ENCODE measurements at places on chromosomes 4 and X.

DNA sequence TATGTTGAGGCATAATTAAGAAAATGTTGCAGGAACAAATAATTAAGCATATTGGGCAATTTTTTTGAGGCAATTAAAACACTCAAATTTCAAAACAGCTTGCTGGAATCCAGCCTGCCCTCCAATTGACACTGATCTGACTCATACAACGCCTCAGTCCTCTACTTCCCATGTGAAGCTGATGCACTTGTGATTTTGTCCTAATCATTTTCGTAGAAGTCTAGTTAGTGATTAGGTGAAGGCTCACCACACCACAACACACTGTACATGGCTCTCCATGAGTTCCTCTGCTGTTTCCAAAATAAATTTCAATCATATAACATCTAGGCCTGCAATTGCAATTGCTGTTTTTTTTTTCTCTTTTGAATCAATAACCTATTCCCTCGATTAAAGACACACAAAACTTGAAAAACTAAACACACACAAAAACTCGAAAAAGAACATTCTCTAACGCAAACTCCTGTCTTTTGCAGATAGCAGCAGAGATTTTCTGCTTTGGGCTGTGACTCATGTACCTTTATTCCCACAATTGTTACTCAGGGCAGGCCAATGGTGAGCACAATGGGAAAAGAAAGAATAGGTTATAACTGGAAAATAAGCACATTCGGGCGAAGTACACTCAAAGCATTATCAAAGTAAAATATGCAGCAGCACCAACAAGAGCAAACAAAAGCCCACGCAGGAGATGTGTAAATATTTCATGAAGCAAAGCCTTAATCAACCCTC, 1.7 kb downstream of the GPRIN3 start:
- peak; percentile 87 for DNase-seq

DNA sequence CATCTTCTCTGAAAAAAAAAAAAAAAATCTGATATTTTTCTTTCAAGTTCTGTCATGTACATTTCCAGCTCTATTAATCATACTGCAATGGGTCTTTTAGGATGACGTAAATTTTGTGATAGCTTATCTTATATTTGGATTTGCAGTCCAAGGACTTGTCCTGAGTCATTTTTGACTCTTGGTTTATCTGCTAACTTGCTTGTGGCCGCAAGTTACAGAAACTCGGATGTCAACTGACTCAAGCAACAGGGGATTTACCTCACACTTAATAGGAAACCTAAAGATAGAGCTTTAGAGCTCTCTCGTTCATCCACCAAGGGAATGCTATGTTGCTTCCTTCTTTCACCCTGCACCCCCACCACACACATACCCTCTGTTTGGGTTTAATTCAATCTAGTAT, 1433.8 kb upstream of the TENM3 start:
- DNase-seq, result peak; percentile 76

- DNase-seq, result no peak
Measured at GRCh38 chr4:152325831-152326230, 210.1 kb downstream of the FBXW7 start.

DNA sequence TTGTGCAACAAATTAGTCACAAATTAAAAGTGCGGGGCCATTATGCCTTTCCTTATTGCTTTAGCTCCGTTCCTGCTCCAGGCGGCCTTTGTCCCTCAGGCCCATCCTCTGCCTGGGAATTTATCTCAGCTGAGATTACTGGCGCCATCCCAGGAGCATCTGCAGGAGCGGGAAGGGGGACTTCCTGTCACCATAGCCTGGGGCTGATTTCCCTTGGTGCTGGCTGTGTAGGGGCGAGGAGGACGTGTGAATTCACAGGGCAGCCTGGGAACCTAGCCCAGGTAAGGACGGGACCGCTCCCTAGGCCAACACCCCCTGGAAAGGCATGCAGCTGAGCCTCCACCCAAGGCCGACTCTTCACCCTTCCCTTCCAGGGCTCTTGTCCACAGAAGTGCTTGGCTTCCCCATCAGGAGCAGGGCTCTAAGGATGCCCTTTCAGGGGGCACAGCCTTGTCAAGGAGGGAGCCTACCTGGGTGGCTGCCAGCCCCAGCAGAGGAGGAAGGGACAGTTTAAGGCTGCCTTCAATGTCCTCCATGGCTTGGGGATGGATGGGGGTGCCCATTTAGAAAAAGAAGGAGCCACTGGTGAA, 72.6 kb upstream of the NKX1-1 start:
- DNase-seq, result no peak

- no peak for DNase-seq
Measured at GRCh38 chr4:26020881-26021280, 106.9 kb downstream of the SMIM20 start.

DNA sequence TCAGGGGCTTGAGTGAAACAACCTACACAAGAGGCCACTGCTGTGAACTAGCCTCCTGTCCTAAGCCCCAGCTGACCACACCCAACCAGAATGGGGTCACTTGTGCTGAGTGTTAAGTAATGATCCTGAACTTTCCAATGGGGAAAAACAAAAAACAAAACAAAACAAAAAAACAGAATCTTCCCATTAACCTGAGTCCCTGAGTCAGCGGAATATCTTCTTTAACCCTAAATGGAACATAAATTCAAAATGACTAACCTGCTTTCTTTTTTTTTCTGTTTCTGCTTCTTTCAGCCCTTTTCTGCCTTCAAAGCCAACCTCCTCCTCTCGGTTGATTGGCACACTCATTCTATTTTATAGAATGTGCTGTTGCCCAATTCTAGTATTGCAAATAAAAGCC, 31.2 kb upstream of the MAGEA8 start:
- DNase-seq, result no peak

DNA sequence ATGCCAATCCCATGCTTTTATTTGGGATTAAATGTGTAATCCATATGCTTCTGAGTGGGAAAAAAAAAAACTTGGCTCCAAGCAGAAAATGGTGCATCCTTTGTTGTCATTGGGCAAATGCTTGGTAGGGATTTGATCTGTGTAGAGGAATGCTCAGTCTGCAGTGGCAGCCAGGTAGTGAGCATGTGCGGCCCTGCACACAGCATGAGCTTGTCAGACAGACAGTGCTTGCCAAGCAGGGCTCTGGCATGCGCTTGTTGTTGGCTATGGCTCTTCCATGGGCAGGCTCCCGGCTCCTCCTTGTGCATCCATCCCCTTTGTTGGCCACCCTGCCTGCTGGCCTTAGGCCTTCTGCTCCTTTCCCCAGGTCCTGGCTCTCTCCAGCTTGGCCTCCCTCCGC, 130.3 kb downstream of the GPR143 start:
- no peak for DNase-seq

GRCh38 chr4:125735102-125735501, 420.3 kb downstream of the FAT4 start:
- DNase-seq, result no peak

GRCh38 chrX:23811656-23812055, 28.7 kb downstream of the SAT1 start:
- DNase-seq, result no peak

DNA sequence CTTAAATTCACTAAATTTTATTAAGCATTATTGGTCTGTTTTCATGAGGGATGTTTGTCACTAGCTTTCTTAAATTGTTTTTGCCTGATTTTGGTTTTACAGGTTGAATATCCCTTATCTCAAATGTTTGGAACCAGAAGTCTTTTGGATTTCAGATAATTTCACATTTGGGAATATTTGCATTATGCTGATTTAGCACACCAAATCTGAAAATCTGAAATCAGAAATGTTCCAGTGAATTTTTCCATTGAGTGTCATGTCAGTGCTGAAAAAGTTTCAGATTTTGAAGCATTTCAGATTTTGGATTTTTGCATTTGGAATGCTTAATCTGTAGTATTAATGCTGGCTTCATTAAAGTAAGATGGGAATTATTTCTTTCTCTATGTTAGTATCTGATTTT, 14.7 kb downstream of the FAM193A start:
- DNase-seq, result no peak

DNA sequence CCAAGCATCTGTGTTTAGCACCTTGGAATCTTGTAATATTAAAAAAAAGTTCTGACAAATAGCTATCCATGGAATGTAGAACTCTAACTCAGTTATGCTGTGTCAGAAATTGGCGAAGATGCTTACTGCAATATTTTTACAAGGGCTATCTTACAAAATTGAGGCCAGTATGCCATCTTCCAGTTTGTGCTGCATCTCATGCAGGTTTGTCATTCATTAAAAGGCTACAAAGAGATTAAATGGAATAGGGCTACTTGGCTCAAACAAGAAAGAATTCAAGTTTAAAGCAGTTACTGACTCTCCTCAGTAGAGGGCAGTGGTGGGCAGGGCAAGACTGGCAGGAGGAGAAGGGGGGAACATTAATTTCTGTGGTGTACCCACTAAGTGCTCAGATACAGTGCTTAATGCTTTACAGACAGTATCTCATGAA, 66.5 kb downstream of the SHROOM4 start:
- no peak for DNase-seq

DNA sequence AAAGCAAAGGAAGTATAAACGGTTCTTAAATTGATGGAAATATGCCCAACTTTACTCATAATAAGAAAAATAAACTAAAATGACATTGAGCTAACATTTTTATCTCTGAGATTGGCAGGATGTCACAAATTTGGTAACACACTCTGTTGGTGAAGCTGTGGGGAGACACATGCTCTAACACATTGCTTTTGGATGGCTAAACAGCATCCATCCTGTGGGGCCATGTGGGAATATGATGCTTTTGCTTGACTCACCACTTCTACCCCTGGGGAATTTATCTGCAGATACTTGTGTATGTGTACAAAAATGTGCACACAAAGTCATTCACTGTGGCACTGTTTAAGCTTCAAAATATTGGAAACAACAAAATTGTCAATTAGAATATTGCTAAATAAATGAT, 100.2 kb downstream of the ANAPC4 start:
- no peak for DNase-seq

DNA sequence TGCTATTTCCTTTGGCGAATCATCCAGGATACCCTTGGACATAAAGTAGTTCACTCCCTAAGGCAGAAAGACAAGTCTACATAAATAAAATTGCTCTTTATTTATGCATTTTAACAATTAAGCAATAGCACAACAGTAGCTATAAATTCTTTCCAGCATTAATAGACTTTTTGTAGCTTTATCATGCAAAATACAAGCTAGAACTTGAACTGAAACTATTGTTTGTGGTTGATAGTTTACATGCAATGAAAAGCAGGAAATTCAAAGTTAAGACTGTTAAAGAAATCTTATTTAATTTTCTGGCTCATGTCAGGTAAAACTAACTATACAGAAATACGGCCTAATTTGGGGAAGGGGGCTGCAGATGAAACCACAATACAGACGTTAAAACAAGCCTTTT, 42.3 kb downstream of the FBXO8 start:
- no peak for DNase-seq

DNA sequence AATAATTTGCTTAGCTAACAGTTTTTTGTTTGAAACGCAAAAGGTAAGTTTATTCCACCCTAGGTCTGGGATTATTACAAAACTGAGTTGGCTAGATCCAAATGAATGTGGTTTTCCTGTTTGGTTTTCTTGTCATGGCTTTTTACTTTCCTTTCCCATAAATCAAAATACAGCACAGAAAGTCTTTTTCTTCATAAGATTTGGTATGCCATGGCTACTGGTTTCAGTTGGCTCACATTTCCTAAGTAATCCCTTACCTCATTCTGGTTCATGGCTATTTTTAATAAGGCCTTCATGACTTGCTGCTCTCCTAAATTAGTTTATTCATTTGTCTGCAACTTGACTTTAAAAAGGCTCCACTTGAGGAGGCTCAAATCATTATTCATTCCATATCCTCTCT, 12.9 kb upstream of the PAK3 start:
- DNase-seq, result no peak

DNA sequence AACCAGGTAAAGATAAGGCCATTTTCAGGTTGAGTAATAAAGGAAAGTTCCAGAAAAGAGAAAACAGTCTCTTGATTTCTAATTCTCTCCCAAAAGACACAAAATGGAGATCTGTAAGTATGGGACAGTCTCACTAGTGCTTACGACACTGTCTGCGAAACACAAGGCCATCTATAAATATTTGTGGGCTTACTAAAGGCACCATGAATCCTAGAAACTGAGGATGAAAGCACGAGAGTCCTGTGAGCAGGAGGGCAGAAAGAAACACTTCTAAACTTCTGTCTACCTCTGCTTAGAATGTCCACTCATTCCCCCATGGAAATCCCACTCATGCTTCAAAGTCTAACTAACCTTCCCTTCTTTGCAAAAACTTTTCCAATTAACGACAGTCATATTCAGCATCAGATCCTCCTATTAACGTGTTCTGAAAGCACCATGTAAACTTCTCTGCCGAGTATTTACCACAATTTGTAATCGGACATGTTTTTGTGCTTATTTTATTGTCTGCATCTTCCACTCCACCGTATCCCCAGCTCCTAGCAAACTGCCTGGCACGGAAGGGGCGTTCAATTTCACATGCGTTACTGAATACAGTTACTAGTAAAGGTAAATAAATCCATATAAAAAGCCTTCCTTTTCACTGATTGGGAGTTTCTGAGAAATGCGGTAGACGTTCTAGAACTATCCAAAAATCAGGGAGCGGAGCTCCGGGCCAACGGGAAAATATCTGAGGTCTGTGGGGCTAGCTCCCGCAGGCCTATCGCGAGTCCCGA, 665 bp downstream of the PSMD10 start:
- peak; percentile 12 for DNase-seq

- DNase-seq, result no peak
Measured at GRCh38 chr4:24260133-24260715, 324.1 kb downstream of the DHX15 start.

- peak; percentile 73 for DNase-seq
Measured at GRCh38 chr4:165326831-165327210, 648 bp upstream of the MSMO1 start.

DNA sequence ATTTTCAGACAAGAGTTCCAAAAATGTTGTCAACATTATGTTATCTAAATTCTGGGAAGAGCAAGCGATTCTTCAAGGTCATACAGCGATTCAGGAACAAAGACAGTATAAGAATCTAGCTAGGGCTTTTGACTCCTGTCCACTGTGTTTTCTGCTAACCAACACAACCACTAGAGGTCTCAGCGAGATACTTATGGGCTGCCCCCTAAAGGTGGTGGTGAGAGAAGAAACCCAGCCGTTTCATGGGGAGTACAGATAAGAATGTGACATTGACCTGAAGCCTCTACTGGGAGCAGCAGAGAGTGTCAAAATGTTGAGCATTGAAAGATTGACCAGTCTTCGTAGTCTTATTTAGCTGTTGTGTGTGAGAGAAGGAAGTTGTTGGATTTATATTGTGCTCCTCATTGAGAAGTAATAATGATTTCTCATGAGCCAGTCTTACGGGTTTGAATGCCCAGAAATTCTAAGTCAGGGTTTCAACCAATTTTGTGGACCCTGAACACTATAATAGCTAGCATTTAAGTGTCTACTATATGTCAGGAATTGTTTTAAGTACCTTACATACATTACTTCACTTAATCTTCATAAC, 168.3 kb downstream of the SPRY1 start:
- DNase-seq, result no peak

DNA sequence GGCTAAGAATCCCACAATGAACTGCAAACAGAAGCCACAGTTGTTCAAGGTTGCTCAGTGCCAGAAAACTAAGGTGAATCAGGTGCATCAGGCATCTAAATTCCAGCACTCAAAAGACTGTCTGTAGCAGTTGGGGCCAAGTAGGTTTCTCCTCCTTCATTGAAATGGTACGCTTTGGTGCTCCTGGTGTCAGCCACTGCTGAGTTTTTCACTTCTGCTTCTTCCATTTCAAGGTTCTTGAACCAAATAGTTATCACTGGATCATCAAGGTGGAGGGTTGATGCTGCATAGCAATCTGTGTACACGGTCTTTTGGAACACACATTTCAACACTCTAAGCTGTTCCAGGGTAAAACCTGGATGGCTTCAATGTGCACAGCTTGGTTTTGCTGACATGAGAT, 74.4 kb downstream of the TMA16 start:
- DNase-seq, result no peak

- no peak for DNase-seq
Measured at GRCh38 chr4:90292438-90292837, 165.2 kb downstream of the CCSER1 start.

- no peak for DNase-seq
Measured at GRCh38 chr4:84031401-84031800, 467.7 kb downstream of the NKX6-1 start.

Measured in T-helper 2 cell (primary cell).